ENCODE measurements at places on chromosomes 2 and 18. TPM values are rescaled to one million over a fixed set of nuclear protein-coding genes. Genes with fewer than 3 reads are reported as not detected.

The MERTK gene
- total RNA-seq, result 4.5 TPM

The SIX3 gene
- 0.72 TPM for total RNA-seq

The C2orf74 gene
- total RNA-seq, result 9.6 TPM

The RESP18 gene
- total RNA-seq, result not detected

The MYOM1 gene
- total RNA-seq, result 4.7 TPM

The ZSCAN30 gene
- total RNA-seq, result 6.8 TPM

DNA sequence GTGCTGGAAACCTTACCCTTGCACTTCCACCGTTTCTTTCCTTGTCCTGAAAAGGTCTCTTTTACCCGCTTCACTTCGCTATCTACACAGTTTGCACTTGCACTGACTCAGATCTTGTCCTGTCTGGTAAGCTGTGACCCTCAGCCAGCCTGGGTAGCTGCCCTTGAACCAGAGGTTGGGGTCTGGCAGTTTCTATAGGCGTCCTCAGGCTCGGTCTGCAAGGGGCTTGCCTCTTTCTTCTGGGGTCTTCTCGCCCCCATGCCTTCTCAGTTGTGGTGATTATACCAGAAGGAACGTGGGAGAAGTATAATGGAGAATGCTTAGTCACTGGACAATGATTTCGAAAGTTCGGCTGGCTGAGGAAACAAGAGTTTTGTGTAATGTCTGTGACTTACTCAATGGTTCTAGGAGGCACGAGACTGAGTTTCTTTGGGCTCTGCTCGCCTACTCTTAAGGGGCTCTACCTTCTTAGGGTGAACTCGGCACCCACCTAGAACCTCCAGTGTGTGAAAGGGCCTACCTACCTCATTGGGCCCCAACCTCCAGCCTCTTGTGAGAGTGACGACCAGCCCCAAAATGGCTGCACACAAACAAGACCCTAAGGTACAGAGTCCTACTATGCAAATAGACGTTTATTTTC is 6.9 kb upstream of the STAT1 start:
- H3K4me1 ChIP-seq, result no peaks in the 10 kb centered on the region
- peak; percentile 36 for DNase-seq
- peak overlapping the region; percentile 72 for H3K4me3 ChIP-seq
- H3K27me3 ChIP-seq, result no peaks in the 10 kb centered on the region
- no peaks in the 10 kb centered on the region for H3K36me3 ChIP-seq

- no peaks in the 10 kb centered on the region for H3K36me3 ChIP-seq
- peak overlapping the region; percentile 90 for H3K4me3 ChIP-seq
- peak overlapping the region; percentile 91 for H3K27ac ChIP-seq
These were observed 1.5 kb downstream of the FAM110C start for GRCh38 chr2:44748-45341.

DNA sequence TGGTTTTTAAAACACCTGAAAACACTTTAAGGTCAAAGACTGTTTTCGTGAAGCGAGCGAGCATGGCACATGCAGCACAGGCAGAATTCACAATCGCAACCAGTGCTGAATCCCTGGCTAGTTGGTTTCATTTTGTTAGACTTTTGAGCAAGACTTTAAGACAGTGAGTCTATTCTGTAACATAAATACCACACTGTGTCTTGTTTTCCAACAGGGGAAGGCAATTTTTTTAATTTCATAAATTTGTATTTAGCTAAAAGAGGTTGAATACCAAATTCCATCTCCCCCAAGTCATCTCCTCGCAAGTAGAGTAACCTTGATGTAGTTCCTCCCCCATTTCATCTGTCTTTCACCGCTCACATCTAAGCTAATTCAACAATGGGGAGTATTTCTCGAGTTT is 1.4 kb downstream of the CERKL start:
- H3K27me3 ChIP-seq, result no peaks in the 10 kb centered on the region
- H3K4me3 ChIP-seq, result no peak overlapping the region
- no peaks in the 10 kb centered on the region for H3K36me3 ChIP-seq
- H3K4me1 ChIP-seq, result no peaks in the 10 kb centered on the region
- H3K27ac ChIP-seq, result no peak overlapping the region

- DNase-seq, result no peak
- H3K4me1 ChIP-seq, result no peaks in the 10 kb centered on the region
- H3K4me3 ChIP-seq, result no peak overlapping the region
- H3K27ac ChIP-seq, result peak overlapping the region; percentile 46
- H3K36me3 ChIP-seq, result no peaks in the 10 kb centered on the region
These were observed 5.7 kb downstream of the MCFD2 start for GRCh38 chr2:46909771-46910419.

- H3K36me3 ChIP-seq, result peaks cover 56% of the 10 kb centered on the region
- H3K4me3 ChIP-seq, result no peak overlapping the region
- no peaks in the 10 kb centered on the region for H3K4me1 ChIP-seq
- H3K27ac ChIP-seq, result no peak overlapping the region
- no peak for DNase-seq
These were observed 39.4 kb upstream of the RBM44 start for GRCh38 chr2:237759176-237759575.

DNA sequence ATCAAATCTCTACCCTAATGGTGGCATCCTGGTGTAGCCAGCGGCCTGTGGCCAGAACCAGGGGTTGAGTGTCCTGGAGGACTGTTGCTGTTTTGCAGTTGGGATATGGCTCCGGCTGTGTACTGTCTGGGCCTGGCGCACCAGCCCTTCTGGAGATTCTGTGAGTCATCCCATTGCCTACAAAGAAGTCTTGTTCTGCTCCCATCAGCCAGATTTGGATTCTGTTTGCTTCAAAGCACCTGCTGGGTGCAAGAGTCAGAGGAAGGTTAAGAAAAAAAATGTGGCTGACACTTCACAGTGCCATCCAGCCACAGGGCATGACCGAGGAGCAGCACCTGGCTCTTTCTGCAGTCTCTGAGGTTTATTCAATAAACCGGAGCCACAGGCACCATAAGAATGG is 41.0 kb upstream of the ASAP2 start:
- H3K27me3 ChIP-seq, result no peaks in the 10 kb centered on the region
- H3K4me1 ChIP-seq, result no peaks in the 10 kb centered on the region
- DNase-seq, result no peak
- no peak overlapping the region for H3K27ac ChIP-seq
- H3K36me3 ChIP-seq, result no peaks in the 10 kb centered on the region
- no peak overlapping the region for H3K4me3 ChIP-seq

DNA sequence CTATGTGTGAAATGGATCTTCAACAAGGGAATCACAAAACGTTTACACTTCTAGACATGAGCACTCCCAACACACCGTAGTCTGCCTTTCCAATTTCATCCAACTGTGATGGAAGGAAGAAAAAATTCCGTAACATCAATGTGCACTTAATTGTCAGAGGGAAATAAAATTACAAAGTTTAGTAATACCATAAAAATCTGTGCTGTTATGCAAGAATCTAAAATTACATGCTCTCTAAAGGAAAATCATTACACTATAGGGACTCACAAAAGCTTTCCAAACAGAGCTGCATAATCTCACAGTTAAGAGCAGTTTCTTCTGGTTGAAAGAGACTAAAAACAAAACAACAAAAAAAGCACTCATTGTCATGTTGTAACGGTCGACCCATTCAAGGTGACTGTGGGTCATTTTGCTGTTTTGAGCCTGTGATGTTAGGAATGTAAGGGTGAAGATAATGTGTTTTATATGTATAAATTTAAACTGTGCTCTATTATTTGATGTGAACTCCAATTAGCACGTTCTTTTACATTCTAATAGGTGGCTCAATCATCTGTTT is 698.0 kb downstream of the TDRD15 start:
- no peaks in the 10 kb centered on the region for H3K27me3 ChIP-seq
- no peak for DNase-seq

DNA sequence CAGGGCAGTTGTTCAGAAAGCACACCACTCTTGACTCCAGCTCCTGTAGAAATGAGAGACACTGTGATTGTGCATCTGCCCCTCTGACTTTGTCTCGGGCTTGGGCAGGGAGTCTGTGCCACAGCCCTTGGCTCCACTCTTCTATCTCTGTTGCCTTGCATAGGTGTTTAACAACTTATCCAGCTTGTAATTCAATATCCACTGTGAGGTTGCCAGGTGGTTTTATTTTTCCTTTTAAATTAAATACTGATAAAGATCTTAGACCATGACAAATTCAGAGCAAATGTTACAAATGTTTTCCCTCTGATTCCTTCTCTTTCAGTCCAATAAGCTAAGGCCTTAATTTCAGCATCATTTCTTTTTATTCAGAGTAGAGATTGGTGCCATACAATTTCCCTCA is 421.7 kb downstream of the STK39 start:
- peaks cover 4% of the 10 kb centered on the region for H3K4me1 ChIP-seq
- H3K27me3 ChIP-seq, result no peaks in the 10 kb centered on the region
- no peak overlapping the region for H3K27ac ChIP-seq

GRCh38 chr2:233424154-233424951 is 70.1 kb downstream of the DGKD start:
- no peak for DNase-seq
- no peaks in the 10 kb centered on the region for H3K27me3 ChIP-seq
- H3K4me1 ChIP-seq, result no peaks in the 10 kb centered on the region
- H3K36me3 ChIP-seq, result no peaks in the 10 kb centered on the region

DNA sequence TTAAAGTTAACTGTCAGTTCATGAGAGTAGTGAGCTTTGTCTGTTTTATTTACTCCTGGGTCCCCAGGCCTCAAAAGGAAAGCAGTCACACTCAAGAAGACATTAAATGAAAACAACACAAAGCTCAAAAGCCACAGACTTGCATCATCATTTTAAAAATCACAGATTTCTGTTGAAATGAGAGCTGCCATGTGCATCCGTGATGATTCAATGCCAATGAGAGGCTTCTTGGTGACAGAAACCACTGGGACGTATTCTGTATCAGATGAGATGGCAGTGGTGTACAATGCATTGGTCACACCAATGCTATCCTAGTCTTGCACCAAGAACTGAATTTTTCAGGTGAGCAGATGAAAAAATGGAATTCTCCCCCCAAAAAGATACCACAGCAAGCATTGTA is 204.8 kb downstream of the ANAPC1 start:
- no peaks in the 10 kb centered on the region for H3K36me3 ChIP-seq
- H3K4me1 ChIP-seq, result no peaks in the 10 kb centered on the region
- H3K27ac ChIP-seq, result no peak overlapping the region
- H3K27me3 ChIP-seq, result no peaks in the 10 kb centered on the region

- no peak for DNase-seq
- no peak overlapping the region for H3K4me3 ChIP-seq
- H3K4me1 ChIP-seq, result no peaks in the 10 kb centered on the region
- no peaks in the 10 kb centered on the region for H3K36me3 ChIP-seq
- no peak overlapping the region for H3K27ac ChIP-seq
These were observed 11.6 kb upstream of the TNP1 start for GRCh38 chr2:216871333-216871934.

DNA sequence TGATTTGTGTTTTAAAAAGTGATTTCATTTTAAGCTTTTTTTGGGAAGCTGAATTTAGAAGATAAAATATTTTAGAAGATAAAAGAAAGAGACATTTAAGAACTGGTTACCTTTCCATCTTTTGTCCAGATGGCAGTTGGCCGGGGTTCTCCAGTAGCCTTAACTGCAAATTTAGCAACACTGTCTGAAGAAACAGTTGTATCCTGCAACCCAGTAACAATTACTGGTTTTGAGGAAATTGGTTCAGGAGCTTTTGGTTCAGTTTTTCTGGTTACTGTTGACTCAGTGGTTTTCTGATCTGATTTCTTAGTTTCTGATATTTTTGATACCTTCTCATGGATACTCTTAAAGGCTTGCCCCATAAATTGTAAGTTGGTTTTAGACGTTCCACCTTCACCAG is 49.9 kb downstream of the PLEKHA3 start:
- H3K36me3 ChIP-seq, result no peaks in the 10 kb centered on the region
- H3K4me3 ChIP-seq, result no peak overlapping the region
- H3K27me3 ChIP-seq, result no peaks in the 10 kb centered on the region
- H3K27ac ChIP-seq, result no peak overlapping the region
- no peaks in the 10 kb centered on the region for H3K4me1 ChIP-seq

DNA sequence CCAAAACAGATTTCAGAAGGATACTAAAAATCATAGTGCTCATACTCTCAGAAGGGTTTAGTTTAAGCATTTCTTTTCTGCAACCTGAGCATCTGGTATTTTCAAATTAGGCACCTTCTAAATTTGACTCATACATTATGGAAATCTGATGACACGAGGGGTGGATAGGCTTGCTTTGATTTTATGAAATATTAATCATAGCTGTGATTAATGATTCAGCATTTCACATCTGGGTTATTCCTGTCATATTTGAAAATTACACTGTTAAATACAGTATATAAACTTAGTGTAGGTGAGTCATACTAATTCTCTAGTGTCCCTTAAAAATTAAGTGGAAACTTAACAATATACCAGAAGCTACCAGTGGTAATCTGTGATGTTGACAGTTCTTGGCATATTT is 47.7 kb downstream of the MRPS9 start:
- no peak for DNase-seq
- H3K4me1 ChIP-seq, result peaks cover 10% of the 10 kb centered on the region
- H3K4me3 ChIP-seq, result no peak overlapping the region
- no peaks in the 10 kb centered on the region for H3K36me3 ChIP-seq
- H3K27ac ChIP-seq, result no peak overlapping the region

- H3K27me3 ChIP-seq, result no peaks in the 10 kb centered on the region
- peaks cover 12% of the 10 kb centered on the region for H3K4me1 ChIP-seq
- H3K4me3 ChIP-seq, result no peak overlapping the region
- H3K36me3 ChIP-seq, result no peaks in the 10 kb centered on the region
These were observed 61.4 kb downstream of the TXNL1 start for GRCh38 chr18:56576826-56577573.

GRCh38 chr2:42169874-42170521 is 845 bp downstream of the EML4 start:
- H3K27ac ChIP-seq, result peak overlapping the region; percentile 91
- DNase-seq, result no peak
- peak overlapping the region; percentile 92 for H3K4me3 ChIP-seq
- H3K36me3 ChIP-seq, result no peaks in the 10 kb centered on the region
- H3K27me3 ChIP-seq, result no peaks in the 10 kb centered on the region

DNA sequence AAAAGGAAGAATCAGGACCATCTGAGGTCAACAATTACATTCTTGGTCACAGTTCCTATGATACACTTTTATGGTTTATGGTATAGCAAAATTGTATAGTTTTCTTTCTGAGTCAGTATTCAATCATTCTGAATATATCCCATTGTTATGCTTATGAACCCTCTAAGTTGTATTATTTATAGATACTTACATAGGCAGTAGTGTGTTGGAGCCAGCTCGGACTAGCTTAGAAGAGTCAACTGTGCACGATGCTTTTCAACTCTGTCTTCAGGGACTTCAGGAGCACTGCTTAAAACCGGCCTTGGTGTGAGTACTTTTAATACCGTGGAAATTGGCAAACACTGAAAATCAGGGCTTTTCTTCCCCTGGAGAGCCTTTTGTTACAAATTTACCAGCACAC is 215.7 kb downstream of the IKZF2 start:
- H3K36me3 ChIP-seq, result no peaks in the 10 kb centered on the region
- peaks cover 4% of the 10 kb centered on the region for H3K4me1 ChIP-seq
- DNase-seq, result no peak
- no peaks in the 10 kb centered on the region for H3K27me3 ChIP-seq
- H3K27ac ChIP-seq, result no peak overlapping the region

GRCh38 chr18:54075689-54076088 is 148.8 kb downstream of the MBD2 start:
- H3K4me3 ChIP-seq, result no peak overlapping the region
- H3K36me3 ChIP-seq, result no peaks in the 10 kb centered on the region
- H3K27me3 ChIP-seq, result no peaks in the 10 kb centered on the region
- H3K27ac ChIP-seq, result no peak overlapping the region
- no peaks in the 10 kb centered on the region for H3K4me1 ChIP-seq

- no peak overlapping the region for H3K27ac ChIP-seq
- H3K4me3 ChIP-seq, result no peak overlapping the region
- no peaks in the 10 kb centered on the region for H3K36me3 ChIP-seq
These were observed 1178.4 kb upstream of the TMEFF2 start for GRCh38 chr2:193373120-193373519.

- no peak for DNase-seq
- no peaks in the 10 kb centered on the region for H3K36me3 ChIP-seq
- H3K4me3 ChIP-seq, result no peak overlapping the region
- H3K4me1 ChIP-seq, result no peaks in the 10 kb centered on the region
- H3K27me3 ChIP-seq, result no peaks in the 10 kb centered on the region
These were observed 73.5 kb downstream of the SMC6 start for GRCh38 chr2:17680119-17680518.
